ENCODE measurements at places on chromosomes 11 and 22. TPM values are rescaled to one million over a fixed set of nuclear protein-coding genes. Genes with fewer than 3 reads are reported as not detected.

The TRIM44 gene
- total RNA-seq = 34.9 TPM

The KRTAP5-11 gene
- total RNA-seq = not detected

DNA sequence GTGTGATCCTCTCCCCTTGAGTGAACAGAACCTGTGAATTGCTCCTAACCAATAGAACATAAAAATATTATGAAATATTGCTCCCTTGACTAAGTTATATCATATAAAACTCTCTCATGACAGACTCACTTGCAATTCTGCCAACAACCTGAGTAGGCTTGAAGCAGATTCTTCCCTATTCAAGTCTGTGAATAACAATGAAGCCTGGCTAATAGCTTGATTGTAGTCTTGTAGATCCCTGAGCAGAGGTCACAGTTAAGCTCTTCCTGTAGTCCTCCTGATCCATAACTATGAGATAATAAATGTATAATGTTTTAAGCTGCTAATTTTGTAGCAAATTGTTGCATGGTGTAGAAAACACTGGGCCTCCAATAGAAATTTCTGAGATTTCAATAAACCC lies 540.1 kb upstream of the TENM4 start:
- no peak overlapping the region for H3K27ac ChIP-seq
- H3K36me3 ChIP-seq = no peaks in the 10 kb centered on the region
- H3K27me3 ChIP-seq = no peaks in the 10 kb centered on the region
- H3K4me3 ChIP-seq = no peak overlapping the region

DNA sequence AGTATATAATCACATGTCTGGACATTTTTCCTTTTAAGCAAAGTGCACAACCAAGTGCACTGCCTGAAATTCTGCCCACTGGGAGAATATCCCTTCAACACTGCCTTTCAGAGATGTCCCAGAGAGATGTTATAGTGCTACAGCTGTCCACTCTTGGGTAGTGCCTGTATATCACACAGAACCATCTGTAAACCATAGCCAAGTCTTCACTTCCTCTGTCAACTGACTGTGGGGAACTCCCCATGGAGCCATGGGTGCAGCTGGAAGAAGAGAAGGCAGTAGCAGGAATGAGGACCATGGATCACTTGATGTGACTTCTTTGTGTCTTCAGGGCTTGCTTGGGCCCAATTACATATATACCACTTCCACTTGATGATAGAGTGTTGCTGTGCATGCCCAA lies 44.6 kb upstream of the LIN7C start:
- no peaks in the 10 kb centered on the region for H3K27me3 ChIP-seq
- H3K36me3 ChIP-seq = no peaks in the 10 kb centered on the region
- no peaks in the 10 kb centered on the region for H3K4me1 ChIP-seq

DNA sequence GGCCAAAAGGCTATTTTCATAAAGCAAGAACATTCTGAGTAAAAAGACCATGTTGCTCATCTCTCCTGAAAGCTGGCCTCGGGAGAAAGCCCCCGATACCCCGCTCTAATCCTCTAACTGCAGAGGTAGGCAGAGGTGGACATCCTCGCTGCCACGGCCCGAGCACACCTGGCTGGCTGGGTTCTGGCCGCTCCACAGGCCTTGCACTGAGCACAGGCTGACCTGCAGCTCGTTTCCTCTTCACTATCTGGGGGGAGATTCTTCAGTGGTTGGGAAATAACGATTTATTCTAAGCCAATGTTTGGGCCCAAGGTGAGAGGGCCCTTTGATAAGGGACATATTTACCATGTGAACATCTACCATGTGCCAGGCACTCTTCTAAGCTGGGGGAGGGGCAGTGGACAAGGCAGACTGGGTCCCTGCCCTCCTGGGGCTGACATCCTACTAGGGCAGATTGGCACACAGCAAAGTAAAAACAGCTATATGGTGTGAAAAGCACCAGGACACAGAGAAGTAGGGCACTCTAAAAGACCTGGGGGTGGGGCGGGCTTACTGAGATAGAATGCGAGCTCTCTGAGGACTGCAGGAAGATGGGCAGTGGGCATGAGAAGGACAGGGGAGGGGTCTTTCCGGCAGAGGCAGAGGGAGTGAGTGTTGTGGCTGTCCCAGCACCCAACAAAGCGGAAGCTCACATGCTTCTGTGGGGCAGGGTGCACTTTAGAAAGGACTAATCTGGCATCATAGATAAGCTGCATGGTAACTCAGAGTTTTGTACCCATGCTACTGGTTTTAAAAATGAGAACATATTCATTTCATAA lies 65.5 kb upstream of the ARFGAP3 start:
- no peak overlapping the region for H3K27ac ChIP-seq
- H3K4me1 ChIP-seq = peaks cover 22% of the 10 kb centered on the region
- H3K27me3 ChIP-seq = no peaks in the 10 kb centered on the region
- no peak overlapping the region for H3K4me3 ChIP-seq

GRCh38 chr22:30354644-30355043 lies 2.0 kb downstream of the SF3A1 start:
- peaks cover 47% of the 10 kb centered on the region for H3K36me3 ChIP-seq
- H3K27me3 ChIP-seq = no peaks in the 10 kb centered on the region
- H3K27ac ChIP-seq = no peak overlapping the region
- no peak for DNase-seq
- peak overlapping the region; percentile 90 for H3K4me3 ChIP-seq

DNA sequence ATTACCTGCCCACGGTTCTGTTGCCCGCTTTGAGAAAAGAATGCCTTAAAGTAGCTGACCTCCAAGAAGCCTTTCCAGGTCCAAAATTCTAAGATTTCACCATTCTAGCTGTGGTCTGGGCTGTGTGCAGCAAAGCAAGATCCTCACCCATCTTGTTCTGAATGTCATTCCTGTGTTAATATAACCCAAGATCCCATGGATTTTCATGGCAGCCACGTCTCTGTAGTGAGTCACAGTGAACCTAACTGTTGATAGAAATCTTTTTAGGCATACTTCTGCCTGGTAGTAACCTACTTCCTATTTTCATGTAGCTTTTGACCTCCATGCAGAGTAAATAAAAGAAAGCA lies 210.0 kb downstream of the NAV2 start:
- H3K4me3 ChIP-seq = no peak overlapping the region
- H3K27me3 ChIP-seq = peaks cover 15% of the 10 kb centered on the region
- DNase-seq = no peak
- H3K4me1 ChIP-seq = no peaks in the 10 kb centered on the region
- no peak overlapping the region for H3K27ac ChIP-seq
- no peaks in the 10 kb centered on the region for H3K36me3 ChIP-seq

GRCh38 chr11:91194546-91194945 lies 971.7 kb upstream of the CHORDC1 start:
- H3K36me3 ChIP-seq = no peaks in the 10 kb centered on the region
- no peak overlapping the region for H3K4me3 ChIP-seq
- H3K4me1 ChIP-seq = no peaks in the 10 kb centered on the region
- H3K27me3 ChIP-seq = no peaks in the 10 kb centered on the region

DNA sequence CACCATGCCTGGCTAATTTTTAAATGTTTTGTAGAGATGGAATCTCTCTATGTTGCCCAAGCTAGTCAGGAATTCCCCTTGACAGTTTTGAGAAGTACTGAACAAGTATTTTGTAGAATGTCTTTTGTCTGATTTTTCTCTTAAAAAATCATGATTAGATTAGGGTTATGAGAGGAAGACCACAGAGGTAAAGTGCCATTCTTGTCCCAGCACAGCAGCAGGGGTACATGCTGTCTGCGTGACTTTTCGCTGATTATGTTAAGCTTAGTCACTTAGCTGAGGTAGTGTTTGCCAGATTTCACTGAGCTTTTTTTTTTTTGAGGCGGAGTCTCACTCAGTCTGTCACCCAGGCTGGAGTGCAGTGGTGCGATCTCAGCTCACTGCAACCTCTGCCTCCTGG lies 13.6 kb upstream of the NUP160 start:
- peak overlapping the region; percentile 9 for H3K27ac ChIP-seq
- H3K27me3 ChIP-seq = no peaks in the 10 kb centered on the region
- peaks cover 52% of the 10 kb centered on the region for H3K4me1 ChIP-seq
- DNase-seq = no peak

Data from activated CD4-positive, alpha-beta T cell treated with anti-CD3 and anti-CD28 coated beads, Interleukin-2, amount 10 ng/mL, durations not matched to agents 7 days and 5 days (primary cell).